ENCODE measurements at places on chromosomes 2 and 18.

DNA sequence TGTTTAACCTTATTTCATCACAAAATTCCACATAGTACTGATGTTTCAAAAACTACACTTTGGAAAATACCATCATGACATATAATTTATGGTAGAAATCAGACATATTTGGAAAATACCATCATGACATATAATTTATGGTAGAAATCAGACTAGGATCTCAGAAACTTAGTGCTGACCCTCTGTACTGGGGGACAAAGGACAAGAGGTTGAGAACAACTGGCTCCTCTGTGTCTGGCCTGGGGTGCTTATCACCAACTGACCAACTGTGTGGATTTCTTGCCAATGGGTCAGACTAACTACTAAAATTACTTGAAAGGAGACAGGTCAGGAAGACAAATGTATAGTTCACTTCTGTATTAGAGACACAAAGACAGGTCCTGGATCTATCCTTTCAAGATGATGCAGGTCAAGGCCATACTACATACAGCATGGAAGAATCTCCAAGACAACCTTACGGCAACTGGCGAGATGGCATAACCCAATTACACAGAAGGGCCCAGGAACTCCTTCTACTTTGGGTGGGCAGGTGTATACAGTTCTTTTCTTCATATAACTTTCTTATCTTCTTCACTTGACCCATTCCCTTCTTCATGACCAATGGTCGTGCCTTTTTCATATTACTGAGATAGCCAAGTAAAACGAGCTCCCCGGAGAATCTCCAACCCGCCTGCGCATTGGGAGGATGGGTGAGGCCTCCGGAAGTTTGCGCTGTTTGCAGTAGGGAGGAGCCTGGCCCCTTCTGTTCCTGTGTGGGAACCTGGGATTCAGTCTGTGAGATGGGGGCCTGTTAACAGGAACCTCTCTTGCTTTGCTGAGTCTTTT, 290.5 kb downstream of the AGPS start:
- no peak for DNase-seq

GRCh38 chr2:219079417-219079816, 18.7 kb upstream of the IHH start:
- DNase-seq = no peak

- DNase-seq = no peak
These were observed 25.6 kb upstream of the MYCN start for GRCh38 chr2:15914596-15915385.

DNA sequence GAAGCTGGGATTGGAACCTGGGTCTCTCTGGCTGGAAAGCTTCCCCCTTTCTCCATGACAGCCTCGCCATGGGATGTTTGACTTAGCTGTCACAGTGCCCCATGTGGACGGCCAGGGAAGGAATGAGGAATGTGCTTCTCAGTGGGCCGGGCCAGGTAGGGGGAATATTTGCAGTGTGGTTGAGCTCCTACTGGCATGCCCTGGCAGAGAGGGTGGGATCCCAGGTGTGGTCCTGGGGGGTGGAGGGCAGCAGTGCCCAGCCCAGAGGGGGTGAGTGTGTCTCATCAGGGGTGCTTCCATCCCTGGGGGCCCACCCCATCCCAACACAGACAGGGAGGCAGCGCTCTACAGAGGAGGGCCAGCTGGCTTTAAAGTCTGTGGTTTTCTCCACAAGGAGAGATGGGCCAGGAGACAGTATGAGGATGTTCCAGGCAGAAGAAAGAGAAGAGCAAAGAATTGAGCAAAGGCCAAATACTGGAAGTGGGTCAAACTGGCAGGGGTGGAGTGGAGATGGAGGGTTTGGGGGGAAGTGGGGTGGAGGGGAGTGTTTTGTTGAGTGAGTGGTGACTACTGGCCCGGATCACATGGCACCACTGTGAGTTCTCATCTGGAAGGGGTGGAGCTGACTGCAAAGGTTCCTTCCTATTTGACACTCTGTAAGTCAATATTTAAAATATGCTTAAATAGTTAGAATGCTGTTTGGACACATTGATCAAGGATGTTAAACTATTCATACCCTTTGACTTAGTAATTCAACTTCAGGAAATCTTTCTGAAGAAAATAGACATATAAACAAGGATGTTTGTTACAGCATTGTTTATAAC, 94.0 kb downstream of the MYCN start:
- DNase-seq = peak; percentile 78

DNA sequence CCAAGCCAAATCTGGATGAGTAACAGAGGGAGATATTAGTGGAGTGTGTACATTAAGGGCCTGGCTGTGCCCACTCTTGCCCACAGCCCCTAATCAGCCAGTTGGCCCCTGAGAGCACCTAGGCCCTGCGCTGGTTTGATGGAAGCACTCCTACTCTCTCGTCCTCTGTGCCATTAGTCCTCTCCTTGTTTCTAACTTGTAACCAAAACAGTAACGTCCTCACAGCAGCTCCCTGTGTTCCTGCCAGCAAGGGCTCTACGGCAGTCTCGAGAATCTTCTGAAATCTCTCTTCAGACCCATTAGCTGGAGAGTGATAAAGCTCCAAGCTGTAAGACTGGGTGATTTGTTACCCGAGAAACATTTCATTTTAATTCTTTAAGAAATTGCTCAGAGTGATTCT, 76.1 kb downstream of the LRRC30 start:
- no peak for DNase-seq

DNA sequence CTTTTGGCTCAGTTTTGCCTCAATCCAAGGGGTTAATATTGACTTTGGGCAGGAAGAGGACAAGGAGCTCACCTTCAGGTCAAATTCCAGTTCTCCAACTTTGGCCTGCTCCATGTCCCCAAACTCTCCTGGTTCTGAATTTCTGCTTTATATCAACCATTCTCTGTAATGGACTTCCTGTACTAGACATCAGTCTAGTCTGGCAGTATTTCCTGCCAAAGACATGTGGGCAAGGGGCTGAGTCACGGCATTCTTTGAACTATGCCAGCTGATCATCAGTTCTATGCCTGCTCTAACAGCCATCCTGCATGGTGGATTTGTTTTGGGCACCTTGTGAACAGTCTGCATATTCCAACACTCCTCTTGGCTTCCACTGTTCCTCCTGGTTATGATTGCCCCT, 199.4 kb downstream of the ZEB2 start:
- DNase-seq = no peak

GRCh38 chr2:178194600-178195389, 483 bp downstream of the OSBPL6 start:
- peak; percentile 81 for DNase-seq

DNA sequence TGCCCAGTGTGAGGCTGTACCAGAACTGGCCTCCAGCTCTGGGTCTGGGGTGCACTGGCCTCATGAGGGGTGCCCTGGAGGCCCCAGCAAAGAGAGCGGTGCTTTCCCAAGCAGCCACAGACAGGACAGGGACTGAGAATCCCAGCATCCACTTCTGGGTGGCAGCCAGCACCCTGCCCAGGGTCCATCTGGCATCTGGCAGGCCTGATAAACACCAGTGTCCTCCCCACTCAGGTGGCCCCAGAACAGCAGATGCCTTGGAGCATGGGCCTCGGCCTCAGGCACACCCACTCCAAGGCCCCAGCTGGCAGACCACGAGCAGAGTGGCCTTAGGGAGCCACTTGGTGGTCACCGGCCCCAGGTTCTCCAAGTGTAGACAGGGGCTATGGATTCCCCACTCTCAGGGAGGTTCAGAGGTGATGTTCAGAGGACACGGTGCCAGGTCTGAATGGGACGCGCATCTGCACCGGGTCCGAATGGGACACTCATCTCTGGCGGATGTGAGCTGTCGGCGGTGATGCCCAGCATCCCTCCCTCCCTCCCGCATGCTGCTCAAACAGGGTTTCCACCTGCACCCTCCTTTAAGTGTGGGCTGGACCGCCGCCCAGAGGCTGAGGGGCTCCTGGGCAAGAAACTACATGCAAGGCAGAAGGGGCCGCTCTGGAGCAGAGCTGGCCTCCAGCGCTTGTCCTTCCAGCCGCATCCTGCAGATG, 82.2 kb upstream of the GPC1 start:
- DNase-seq = no peak

GRCh38 chr2:165833156-165833555, 39.1 kb upstream of the GALNT3 start:
- peak; percentile 56 for DNase-seq

GRCh38 chr2:226426292-226426736, 373.3 kb downstream of the IRS1 start:
- no peak for DNase-seq

DNA sequence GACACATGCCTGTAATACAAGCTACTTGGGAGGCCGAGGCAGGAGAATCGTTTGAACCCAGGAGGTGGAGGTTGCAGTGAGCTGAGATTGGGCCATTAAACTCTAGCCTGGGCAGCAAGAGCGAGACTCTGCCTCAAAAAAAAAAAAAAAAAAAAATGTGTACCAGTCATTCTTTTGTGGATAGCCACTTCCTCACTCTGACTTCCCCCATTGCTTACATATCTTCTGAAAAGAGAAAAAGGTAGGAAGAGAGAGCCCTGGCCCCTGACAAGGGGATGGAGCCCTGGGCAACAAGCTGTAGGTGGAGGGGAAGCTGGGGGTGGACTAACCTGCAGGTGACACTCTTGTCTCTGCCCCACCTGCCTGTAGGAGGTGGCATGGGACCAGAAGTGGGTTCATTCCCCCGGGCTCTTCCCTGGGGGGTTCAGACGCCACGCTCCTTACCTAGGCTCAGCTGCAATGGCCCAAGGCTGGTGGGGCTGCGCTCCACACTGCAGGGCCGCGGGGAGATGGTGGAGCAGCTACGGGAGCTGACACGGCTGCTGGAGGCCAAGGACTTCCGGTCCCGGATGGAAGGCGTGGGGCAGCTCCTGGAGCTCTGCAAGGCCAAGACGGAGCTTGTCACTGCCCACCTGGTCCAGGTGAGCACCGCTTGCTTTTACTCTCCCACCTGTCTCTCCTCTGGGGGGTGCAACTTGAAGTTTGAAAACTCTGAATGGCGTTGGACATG, 39.1 kb downstream of the PCARE start:
- DNase-seq = no peak

- DNase-seq = no peak
These were observed 122.3 kb downstream of the RTN4 start for GRCh38 chr2:54927751-54928615.

GRCh38 chr18:22630980-22631379, 213.3 kb upstream of the CTAGE1 start:
- DNase-seq = no peak

Measured in mesendoderm (in vitro differentiated cells).